Pulmonary artery endothelial cell (primary cell): ENCODE measurements at places on chromosomes 12 and 14.

DNA sequence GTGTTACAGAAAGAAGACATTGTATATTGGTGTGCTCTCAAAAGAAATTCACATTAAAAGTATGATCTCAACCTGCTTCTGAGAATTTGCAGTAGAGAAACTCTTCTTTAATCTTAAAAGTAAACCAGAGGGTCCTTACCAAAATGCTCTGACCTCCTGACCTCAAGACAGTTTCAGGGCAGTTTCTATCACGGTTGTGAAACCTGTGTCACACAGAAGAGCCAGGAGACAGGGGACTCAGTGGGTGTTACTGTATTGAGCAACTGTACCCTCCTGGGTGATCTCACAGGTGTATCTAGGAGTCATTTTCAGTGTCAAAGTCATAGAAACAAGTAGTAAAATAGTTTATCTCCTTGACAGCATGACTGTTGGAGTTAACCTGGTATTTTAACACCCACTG is 178.0 kb downstream of the GRIP1 start:
- DNase-seq = no peak

DNA sequence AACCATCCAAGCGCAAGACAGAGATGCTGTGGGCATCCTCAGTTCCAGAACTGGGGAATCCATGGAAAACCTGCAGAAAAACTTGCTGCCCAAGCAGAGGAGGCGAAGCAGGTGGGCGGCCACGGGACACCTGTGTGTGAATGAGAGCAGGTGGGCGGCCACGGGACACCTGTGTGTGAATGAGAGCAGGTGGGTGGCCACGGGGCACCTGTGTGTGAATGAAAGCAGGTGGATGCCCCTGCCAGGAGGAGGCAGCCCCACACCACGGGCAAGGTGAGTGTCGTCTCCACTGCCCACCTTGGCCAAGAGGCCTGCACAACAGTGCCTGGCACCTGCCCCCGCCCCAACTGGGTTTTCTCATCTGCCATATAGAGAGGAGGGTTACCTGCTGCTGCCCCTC is 59.2 kb downstream of the GSC start:
- no peak for DNase-seq

- peak; percentile 60 for DNase-seq
These were observed 47.6 kb downstream of the DCAF5 start for GRCh38 chr14:69105326-69105725.

DNA sequence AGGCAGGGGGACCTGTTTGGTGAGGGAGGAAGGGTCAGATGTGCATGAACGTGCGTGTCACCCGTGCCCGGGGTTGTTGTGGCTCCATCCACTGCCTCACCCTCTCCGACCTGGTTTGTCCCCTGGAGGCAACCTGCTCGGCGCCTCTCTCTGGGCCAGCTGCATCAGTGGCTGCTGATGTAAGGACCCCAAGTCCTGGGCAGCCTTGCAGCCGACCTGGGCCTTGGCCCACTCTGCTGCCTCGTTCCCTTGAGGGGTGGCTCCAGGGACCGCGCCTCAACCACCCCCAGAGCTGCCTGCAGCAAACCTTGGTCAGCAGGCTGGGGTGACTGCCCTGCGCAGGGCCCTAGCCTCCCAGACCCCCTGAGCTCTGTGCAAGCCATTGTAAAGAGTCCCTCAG is 351.7 kb downstream of the TMEM121 start:
- no peak for DNase-seq

- DNase-seq = no peak
These were observed 597 bp downstream of the GLT8D2 start for GRCh38 chr12:104049278-104049902.

GRCh38 chr12:40946612-40947194 is 241.4 kb upstream of the PDZRN4 start:
- peak; percentile 1 for DNase-seq

DNA sequence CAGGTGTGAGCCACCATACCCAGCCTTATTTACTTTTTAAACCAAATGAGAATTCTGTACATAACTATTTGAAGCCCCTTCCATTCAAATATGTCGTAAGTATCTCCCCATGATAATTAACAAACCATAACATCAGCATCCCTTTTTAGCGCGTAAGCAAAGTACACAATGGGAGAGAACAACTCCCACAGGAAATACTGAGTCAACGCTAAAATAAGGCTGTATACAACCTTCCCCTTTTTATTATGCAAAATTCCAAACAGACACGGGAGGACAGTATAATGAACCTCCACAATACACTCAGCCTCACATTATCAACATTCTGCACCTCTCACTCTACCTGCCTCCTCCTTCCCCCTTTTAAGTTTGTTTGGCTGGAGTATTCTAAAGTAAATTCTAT is 73.5 kb downstream of the CCDC88C start:
- no peak for DNase-seq

GRCh38 chr12:109938947-109939346 is 38.9 kb downstream of the TCHP start:
- no peak for DNase-seq

DNA sequence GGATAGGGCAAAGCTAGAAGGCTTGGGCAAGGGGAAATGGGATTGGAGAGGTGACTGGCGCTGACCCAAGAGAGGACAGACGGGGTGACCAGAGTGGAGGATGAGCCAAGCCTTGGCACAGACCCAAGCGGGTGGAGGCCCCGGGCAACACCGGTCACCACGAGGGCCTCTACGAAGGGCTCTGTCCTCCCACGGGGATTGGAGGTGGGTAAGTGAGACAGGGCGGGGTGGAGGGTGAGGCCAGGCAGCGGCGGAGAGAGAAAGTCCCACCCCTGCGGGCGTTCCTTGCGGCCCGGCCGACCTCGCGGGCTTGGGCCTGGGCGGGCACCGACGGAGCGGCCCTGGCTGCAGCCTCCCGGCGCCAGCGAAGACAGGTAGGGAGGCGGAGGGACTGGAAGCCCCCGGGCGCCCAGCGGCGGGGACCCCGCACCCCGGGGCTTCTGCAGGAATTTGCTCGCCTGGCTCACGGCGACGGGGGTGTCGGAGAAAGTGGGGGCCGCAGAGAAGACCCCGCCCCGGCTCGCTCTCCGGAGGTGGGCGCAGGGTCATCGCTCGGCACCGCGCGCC is at the start of gene PAPLN:
Gene PAPLN, plus strand, starts transcription at position 288 of the 567 bp plus-strand sequence. CDS start 2,273 bp downstream, outside the sequence.
- no peak for DNase-seq

DNA sequence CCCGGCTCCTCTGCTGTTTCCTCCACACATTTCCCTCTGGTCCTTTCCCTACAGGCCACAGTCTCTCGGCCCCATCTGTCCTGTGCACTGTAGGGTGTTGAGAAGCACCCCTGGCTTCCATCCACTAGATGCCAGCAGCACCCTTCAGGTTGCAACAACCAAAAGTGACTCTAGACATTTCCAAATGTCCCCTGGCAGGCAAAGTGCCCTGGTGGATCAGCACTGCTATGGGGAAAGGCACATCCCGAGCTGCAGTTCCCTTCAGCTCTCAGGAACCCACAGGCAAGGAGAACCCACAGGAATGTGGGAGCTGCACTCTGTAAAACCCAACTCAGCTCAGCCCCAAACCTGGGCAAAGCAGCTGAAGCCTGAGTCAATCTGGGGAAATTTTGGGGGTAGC is 77.0 kb downstream of the RBM19 start:
- no peak for DNase-seq

- DNase-seq = no peak
These were observed 9.1 kb upstream of the NR1H4 start for GRCh38 chr12:100464529-100464928.

DNA sequence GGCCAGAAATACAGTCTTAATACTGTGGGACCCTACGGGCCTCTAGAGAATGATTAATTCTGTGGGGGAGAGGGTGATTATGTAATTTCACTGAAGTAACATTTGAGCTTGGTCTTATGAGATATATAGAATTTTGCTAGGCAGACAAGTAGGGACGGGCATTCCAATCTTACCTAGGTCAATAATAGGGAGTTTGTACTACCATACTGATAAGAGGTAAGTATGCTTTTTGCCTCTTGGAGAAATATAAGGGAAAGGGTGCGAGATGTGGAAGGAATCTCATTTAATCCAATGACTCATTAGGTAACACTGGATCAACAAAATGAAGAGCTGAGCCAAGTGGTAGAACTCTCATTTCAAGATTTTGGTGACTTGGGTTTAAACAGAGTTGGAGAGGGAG is 5.2 kb downstream of the RAB5B start:
- DNase-seq = no peak

DNA sequence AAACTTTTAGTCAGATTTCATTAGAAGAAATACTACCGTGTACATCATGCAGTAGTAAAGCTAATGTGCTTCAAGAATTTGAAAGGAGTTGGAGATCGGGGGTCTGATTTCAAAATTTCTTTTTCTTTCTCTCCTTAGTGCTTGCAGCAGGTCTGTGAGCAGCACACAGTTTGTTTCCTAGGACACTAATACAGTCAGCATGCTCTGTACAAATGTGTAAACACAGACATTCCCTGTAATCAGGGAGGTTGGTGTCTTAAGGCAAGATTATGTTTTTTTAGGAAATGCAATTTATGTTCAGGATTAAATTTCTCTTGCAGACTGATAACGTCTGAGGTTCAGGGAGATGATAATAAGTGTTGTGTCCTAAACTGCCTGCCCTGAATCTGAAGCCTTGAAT is 142.7 kb downstream of the ALX1 start:
- DNase-seq = no peak

GRCh38 chr12:52608161-52608560 is 6.9 kb upstream of the KRT72 start:
- DNase-seq = no peak

- no peak for DNase-seq
These were observed 36.9 kb upstream of the SINHCAF start for GRCh38 chr12:31362759-31363415.

- DNase-seq = no peak
These were observed 57.5 kb downstream of the CCDC91 start for GRCh38 chr12:28247806-28248205.

GRCh38 chr12:24069532-24070395 is 120.3 kb upstream of the SOX5 start:
- no peak for DNase-seq
